Stimulated activated CD8-positive, alpha-beta memory T cell treated with anti-CD3 and anti-CD28 coated beads, Interleukin-4, amount 100 ng/mL, for 4 hours (primary cell): ENCODE measurements at places on chromosomes 4 and X.

DNA sequence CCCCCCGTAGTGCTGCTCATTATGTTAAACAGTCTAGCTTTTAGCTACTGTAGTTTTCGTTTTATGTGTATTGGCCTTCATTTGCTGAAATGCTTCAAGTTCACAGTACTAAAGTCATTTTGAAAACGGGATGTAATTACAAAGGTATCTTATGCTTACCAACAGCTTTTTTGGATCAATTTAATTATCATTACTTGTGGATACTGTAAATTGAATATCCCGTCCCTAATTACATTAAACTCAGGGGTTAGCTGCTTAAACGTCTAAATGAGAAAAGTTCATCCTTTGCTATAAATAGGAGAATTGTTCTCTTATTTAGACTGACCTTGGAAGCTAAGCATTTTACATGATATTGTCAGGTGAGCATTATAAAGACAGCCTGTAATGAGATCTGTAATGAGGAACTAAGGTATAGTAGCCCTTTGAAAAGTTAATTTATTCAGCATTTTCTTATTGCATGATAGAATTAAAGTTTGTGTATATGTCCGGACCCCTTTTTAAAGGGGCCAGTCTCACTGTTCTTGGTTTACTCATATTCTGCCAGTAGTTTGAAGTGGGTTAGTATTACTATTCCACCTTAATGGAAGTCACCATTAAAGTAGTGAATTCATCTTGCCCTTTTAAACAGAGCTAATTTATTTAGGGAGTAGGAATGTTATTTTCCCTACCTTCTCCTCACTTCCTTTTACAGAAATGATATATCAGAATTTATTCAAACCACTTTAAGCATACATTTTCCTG lies 252.6 kb downstream of the TENM3 start:
- DNase-seq, result no peak

DNA sequence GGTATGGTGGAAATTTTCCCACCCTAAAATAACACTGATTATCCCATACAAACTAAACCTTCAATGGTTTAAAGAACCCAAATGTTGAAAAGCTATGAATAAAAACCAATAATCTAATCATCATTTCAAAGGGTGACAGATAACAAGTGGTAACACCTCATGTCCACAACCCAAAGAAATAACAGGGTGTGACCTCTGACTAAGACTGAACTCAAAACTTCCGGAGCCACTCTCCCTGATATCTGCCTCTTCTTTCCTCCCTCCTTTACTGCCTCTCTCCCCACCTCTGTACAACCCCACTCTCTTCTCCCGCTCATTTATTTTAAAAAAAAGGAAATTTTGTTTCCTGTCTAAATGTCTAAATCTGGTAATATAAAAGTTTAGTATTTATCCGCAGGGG lies 11.5 kb downstream of the FBXW7 start:
- no peak for DNase-seq

DNA sequence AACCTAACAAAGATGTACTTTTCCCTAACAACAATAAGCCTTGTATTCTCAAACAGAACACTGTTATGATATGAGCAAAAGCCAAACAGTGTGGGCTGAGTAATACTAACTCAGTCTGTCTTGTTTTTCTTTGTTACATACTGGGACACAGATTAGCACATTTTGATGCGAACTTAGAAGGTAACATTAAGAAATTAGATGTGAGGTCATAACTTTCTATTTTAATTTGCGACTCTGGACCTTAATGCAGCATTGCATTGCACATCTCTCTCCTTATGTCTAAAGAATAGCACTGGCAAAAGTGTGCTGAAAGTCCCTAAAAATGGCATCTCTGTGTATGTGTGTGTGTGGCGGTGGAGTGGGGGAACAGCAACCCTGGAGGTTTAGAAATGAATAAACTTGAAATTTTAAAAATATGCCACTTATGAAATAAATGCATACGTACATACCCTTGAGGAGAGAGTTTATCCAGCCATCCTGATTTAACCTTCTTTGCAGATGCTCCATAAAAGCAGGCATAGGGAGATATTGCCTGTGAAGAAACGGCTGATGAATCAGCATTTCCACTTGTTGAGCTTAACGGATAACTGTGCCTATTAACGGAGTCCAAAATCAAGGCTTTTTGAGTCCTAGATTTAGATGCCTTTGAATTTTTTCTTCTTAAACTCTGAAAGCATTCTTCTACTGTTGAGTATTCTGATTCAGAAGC lies 34.2 kb downstream of the ARAP2 start:
- no peak for DNase-seq

GRCh38 chr4:133151691-133152329 lies 2.7 kb downstream of the PCDH10 start:
- DNase-seq, result no peak

DNA sequence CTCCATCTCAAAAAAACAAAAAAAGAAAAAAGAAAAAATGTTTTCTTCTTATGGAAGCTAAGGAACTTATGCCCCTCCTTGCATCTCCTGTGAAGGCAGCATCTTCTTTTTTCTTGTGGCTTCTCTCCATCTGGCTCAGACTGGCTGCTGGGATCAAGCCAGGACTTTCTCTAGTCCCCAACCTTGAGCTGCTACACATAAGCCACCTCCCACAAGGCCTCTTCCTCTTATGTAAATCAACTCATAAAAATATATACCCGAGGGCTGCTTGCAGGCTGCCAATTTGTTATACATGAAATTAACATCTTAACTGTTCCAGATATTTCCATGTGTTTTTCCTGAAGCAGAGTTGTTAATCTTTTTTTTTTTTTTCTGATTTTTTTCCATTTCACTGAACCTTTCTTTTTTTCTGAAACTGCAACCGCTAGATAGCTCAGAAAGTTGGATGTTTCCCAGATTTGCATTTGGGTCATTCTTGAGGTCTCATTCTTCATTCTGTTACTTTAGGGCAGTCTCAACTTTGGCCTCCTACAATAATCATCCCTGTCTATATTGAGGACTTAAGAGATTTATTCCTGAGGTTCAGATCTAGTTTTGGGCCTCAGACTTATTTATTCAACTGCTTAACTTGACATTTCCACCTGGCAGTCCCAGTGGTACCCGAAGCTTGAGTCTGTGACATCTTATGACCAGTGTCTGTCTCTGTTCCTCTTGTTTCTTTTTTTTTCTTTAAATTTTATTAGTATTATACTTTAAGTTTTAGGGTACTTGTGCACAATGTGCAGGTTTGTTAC lies 10.3 kb downstream of the SNX25 start:
- no peak for DNase-seq
